BE2C (cell line): ENCODE measurements at places on chromosomes 6 and 20.

DNA sequence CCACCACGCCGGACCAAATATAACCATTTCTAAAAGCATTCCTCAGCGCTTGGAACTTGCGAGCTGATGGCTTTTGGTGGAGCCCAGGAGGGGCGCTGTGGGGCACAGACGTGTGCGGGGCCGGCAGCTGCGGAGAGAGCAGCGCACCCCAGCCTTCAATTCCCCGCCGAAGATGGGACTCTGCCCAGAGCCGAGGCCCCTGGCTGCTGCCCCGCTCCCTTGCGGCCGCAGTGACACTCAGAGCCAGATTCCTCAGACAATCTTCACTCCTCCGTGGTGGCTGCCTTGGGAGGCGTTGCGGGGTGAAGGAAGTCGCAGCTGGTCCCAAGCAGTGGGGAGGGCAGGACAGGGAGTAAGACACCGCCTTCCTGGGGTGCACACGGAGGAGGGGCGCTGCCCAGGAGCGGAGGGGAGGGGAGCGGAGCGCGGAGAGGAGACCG is 87.7 kb downstream of the TMEM242 start:
- DNase-seq, result no peak

- no peak for DNase-seq
Observed at GRCh38 chr6:158041370-158041769, 59.7 kb downstream of the SYNJ2 start.

DNA sequence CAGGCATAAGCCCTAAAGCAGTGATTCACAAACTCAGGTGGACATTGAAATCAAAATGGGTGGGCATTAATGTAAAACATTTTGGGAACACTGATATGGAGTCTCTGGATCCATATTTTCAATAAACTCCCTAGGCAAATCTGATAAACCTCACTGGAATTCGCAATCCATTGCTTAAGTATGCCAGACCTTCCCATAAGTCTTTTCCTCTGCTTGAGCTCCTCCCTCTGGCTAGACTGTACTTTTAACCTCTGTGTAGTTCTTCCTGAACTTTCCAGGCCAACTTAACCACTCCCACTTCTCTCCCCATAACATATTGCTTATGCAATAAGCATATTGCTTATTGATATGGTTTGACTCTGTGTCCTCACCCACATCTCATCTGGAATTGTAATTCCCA is 629.7 kb upstream of the IMPG1 start:
- DNase-seq, result no peak

- no peak for DNase-seq
Observed at GRCh38 chr6:3946778-3947177, 97.6 kb downstream of the FAM50B start.
